ENCODE measurements at places on chromosomes 11 and 22.

GRCh38 chr11:75328426-75329277 lies 22.8 kb downstream of the ARRB1 start:
- DNase-seq = no peak

- DNase-seq = no peak
These were observed 120.6 kb upstream of the LMO1 start for GRCh38 chr11:8384199-8384821.

- DNase-seq = no peak
These were observed 38.6 kb downstream of the IGF2 start for GRCh38 chr11:2100361-2101170.

- no peak for DNase-seq
These were observed 88.7 kb downstream of the C11orf58 start for GRCh38 chr11:16827139-16827538.

DNA sequence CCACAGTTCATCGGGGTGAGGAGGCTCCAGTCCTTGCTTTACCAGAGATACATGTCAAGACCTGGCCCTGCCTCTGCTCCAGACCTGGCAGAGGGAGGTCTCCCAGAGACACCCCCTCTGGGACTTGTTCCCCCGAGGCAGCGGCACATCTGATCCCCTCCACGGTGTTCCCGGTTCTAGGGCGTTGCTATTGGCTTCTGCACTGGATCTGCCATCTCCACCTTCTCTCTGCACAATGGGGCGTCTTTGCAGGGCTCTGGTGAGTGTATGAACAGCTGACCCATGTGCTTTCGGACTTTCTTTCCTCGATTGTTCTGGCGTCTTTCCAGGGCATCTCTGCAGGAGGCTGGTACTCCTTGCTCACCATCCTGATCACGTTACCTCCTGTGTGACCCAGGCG lies 930.4 kb downstream of the TBC1D22A start:
- no peak for DNase-seq

All from activated naive CD8-positive, alpha-beta T cell treated with anti-CD3 and anti-CD28 coated beads, Interleukin-2, amount 50 U/mL, for 16 hours (primary cell).